ENCODE measurements at places on chromosomes 4 and X. TPM values are rescaled to one million over a fixed set of nuclear protein-coding genes. Genes with fewer than 3 reads are reported as not detected.

The RHOH gene
- total RNA-seq, result 1.8 TPM

The JADE3 gene
- 2.9 TPM for total RNA-seq

The CLTRN gene
- total RNA-seq, result not detected

The NDNF gene
- 2.5 TPM for total RNA-seq

DNA sequence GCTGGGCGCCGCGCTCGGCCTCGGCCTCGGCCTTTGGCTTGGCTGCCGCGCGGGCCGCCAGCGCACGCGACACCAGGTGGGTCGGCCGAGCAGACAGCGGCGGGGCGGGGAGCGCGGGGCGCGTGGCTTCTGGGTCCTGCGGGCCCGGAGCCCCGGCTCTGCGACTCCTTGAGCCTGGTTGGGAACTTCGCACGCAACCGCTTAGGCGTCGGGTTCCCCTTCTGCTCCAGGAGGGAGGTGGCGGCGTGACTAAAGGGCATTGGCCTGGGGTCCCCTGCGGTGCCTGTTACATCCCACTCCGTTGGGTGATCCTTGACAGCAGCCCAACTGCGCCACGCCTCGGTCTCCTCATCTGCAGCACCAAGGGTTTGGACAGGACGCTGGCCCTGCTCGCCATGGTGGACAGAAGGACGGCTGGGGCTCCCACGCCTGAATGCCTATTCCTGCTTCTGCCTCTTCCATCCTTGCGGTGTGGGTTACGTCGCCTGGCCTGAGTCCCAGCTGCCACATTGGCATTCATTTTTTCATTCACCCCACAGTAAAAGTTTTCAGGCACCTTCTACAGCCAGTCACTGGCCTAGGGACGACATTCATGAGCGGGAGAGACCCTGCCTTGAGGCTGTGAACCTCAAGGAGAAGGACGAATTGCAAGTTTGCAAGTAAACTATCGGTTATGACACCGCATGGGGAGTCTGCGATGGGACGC is 631 bp downstream of the EVC start:
- DNase-seq, result no peak

GRCh38 chr4:93764639-93765246 is 63.8 kb upstream of the ATOH1 start:
- DNase-seq, result no peak
